ENCODE measurements at places on chromosomes 13 and 19.

GRCh38 chr13:76971215-76971614 lies 20.7 kb upstream of the CLN5 start:
- no peak overlapping the region for H3K4me3 ChIP-seq
- no peaks in the 10 kb centered on the region for H3K4me1 ChIP-seq
- no peak overlapping the region for H3K27ac ChIP-seq
- H3K27me3 ChIP-seq, result no peaks in the 10 kb centered on the region
- H3K36me3 ChIP-seq, result no peaks in the 10 kb centered on the region

DNA sequence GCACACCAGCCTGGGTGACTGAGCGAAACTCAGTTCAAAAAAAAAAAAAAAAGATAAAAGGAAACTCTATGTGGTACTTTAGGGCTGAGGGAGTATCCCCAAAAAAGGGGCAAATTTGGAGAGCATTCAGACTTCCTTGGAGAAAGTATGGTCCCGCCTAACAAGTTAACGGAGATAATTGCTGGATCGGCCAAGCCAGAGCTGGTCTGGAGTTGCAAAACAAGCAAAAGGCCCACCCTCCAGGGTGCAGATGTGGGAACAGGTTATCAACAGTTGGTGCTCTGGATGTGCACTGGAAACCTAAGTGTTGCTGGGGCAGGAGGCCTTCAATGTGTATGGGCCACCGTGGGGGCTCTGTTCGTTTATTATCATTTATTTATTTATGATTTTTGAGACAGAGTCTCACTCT lies 2.8 kb downstream of the IQCN start:
- peaks cover 22% of the 10 kb centered on the region for H3K36me3 ChIP-seq
- H3K4me1 ChIP-seq, result peaks cover 44% of the 10 kb centered on the region
- no peak overlapping the region for H3K27ac ChIP-seq
- no peaks in the 10 kb centered on the region for H3K27me3 ChIP-seq
- DNase-seq, result no peak

DNA sequence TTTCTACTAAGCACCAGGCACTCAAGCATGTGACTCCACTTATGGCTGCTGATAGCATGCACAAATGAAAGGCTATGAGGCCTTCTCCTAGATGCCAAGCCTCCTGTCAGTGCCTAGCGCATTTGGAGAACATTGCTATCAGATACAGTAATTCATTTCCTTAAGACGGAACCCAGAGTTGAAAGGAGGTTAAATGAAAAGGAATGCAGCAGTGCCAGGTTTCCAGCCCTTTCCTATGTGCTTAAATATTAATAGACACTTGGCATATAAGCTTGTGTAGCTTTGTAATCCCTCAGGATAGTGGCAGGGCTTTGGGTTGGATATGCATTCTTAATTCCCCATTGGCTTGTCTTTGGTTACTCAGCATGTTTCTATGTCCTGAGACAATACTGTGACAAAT lies 140.1 kb upstream of the FRY start:
- H3K4me3 ChIP-seq, result no peak overlapping the region
- peak overlapping the region; percentile 25 for H3K27ac ChIP-seq
- peaks cover 38% of the 10 kb centered on the region for H3K4me1 ChIP-seq
- H3K27me3 ChIP-seq, result no peaks in the 10 kb centered on the region
- no peaks in the 10 kb centered on the region for H3K36me3 ChIP-seq

DNA sequence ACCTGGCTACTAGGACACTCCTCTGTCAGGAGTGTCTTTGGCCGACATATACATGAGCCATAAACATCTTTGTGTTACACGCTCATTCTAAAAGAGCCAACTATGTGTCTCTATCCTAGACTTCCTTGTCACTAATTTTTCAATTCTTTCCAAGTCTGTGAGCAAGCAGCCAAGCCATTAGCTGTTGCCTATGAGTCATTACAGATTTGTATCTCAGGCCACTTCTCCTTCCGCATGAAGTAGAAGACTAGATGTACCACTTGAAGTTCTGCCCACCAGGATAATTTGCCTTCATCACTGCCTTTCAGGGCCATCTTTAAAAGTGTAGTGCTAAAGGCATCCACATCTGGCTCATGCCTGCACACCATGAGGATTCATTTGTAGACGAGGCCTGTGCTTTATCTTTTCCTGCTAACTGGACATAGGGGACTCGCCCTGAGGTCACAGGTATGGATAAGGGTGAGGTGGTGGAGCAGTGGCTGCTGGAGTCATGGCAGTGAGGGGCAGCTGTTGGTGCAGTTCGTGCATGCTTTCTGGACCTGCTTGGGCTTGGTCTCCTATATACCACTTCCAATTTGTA lies 126.1 kb upstream of the KL start:
- no peaks in the 10 kb centered on the region for H3K36me3 ChIP-seq
- H3K4me3 ChIP-seq, result no peak overlapping the region
- H3K4me1 ChIP-seq, result no peaks in the 10 kb centered on the region
- no peaks in the 10 kb centered on the region for H3K27me3 ChIP-seq
- no peak for DNase-seq

- no peaks in the 10 kb centered on the region for H3K4me1 ChIP-seq
- no peak overlapping the region for H3K4me3 ChIP-seq
- no peaks in the 10 kb centered on the region for H3K27me3 ChIP-seq
- DNase-seq, result no peak
- H3K36me3 ChIP-seq, result no peaks in the 10 kb centered on the region
These were observed 18.6 kb upstream of the CYP2S1 start for GRCh38 chr19:41174297-41174928.

GRCh38 chr13:111945086-111945485 lies 121.9 kb upstream of the SOX1 start:
- no peaks in the 10 kb centered on the region for H3K4me1 ChIP-seq
- H3K4me3 ChIP-seq, result no peak overlapping the region
- no peaks in the 10 kb centered on the region for H3K36me3 ChIP-seq

DNA sequence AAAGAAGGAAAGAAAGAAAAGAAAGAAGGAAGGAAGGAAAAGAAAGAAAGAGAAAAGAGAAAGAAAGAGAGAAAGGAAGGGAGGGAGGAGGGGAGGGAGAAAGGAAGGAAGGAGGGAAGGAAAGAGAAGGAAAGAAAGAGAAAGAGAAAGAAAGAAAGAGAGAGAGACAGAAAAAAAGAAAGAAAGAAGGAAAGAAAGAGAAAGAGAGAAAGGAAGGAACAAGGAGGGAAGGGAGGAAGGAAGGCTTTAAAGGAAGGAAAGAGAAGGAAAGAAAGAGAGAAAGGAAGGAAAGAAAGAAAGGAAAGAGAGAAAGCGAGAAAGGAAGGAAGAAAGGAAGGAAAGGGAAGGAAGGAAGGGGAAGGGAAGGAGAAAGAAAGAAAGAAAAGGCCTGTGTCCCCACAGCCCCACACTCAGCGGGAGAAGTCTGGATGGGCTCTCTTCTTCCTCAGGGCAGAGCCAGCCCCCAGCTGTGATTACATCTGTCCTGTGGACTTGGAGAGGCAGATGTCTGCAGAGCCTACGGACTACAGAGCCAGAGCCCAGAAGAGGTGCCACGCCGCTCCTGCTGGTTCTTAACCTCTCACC lies 9.6 kb downstream of the PTPRH start:
- peaks cover 49% of the 10 kb centered on the region for H3K27me3 ChIP-seq
- no peak for DNase-seq
- no peaks in the 10 kb centered on the region for H3K36me3 ChIP-seq
- H3K4me3 ChIP-seq, result no peak overlapping the region

DNA sequence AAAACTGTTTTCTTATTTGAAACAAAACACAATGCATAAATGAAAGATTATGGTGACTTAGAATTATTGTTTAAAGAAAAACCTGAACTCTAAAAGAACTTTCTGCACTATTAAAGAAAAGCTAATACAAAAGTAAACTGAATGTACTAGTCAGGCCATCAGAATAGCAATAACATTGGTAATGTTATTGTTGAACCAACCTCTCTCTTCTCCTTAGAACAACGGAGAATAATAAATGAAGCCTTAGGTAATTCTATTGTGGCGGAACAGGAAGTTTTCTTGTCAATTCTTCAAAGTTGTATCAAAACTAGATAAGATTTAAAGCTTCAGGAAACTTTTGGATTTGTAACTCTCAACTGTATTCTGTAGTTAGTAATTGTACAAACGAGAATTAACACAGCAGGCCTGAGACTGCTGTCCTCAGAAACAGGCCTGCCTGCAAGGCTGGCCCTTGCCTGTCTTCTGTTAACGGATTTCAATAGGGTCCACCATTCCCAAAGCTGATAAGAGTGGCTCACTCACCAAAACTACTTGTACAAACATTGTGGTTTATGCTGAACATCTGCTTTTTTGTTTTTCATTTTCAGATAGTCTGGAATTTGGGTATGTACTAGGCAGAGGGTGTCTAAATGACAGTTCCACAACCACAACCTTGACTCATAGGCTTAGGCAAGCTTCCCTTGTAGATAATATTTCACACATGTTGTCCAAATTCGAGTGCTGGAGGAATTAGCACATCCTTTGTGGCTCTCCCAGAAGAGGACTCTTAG lies 825.8 kb downstream of the GPC5 start:
- DNase-seq, result no peak
- no peak overlapping the region for H3K4me3 ChIP-seq
- H3K4me1 ChIP-seq, result no peaks in the 10 kb centered on the region
- no peak overlapping the region for H3K27ac ChIP-seq

- H3K27ac ChIP-seq, result no peak overlapping the region
- H3K27me3 ChIP-seq, result peaks cover 33% of the 10 kb centered on the region
- H3K36me3 ChIP-seq, result no peaks in the 10 kb centered on the region
- no peak overlapping the region for H3K4me3 ChIP-seq
- no peaks in the 10 kb centered on the region for H3K4me1 ChIP-seq
- DNase-seq, result no peak
These were observed 885 bp upstream of the ZNF536 start for GRCh38 chr19:30371161-30371836.

- no peaks in the 10 kb centered on the region for H3K36me3 ChIP-seq
- H3K27me3 ChIP-seq, result no peaks in the 10 kb centered on the region
- peaks cover 9% of the 10 kb centered on the region for H3K4me1 ChIP-seq
- H3K27ac ChIP-seq, result no peak overlapping the region
These were observed 1.8 kb upstream of the PLK5 start for GRCh38 chr19:1522061-1522460.

DNA sequence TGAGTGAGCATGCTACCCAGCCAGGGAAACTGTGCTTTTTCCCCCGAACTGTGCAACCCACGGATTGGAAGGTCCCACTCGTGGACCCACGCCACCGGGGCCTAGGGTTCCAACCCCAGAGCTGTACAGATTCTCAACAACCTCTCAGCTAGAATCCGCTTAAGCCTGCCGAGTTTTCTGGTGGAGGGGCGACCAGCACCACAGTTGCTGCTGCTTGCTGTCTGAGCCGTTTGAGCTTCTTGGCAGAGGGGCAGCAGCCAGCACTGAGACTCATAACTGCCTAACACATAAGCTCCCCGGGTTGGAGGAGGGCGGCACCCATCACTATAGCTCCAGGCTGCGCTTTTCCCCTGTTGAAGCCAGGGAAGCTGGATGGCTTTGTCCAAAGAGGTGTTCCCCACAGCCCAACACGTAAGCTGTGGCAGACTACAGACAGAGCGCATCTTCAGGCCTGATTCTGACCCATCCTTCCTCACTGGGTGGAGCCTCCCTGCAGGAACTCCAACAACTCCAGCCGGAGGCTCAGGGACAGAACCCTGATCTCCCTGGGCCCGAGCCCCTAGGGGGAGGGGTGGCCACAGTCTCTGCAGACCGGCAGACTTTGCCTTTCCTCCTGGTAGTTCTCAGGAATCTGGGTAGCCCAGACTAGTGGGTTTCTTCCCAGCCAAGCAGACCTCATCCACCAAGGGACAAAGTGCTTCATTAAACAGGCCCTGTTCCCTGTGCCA lies 871.6 kb downstream of the SLITRK6 start:
- no peaks in the 10 kb centered on the region for H3K27me3 ChIP-seq
- no peak for DNase-seq
- H3K27ac ChIP-seq, result no peak overlapping the region
- H3K36me3 ChIP-seq, result no peaks in the 10 kb centered on the region
- no peak overlapping the region for H3K4me3 ChIP-seq

DNA sequence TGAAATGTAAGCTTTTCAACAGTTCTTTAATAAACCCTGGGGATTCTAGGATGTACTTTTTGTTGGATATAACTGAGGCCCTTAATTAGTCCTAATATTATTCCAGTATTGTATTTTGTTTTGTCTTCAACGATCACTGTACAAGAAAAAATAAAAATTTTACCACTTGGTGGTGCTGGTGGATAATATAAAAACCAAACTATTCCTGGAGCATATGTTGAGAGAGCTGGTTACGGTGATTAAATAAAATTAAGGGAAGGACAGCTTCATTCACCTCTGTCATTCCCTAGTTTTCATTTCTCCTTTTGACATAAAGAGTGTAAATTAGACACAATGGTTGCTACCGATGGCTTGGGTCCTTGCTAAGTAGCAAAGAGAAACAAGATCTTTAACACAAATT lies 598.6 kb upstream of the PCDH20 start:
- H3K4me1 ChIP-seq, result no peaks in the 10 kb centered on the region
- no peaks in the 10 kb centered on the region for H3K27me3 ChIP-seq
- no peak overlapping the region for H3K4me3 ChIP-seq
- H3K36me3 ChIP-seq, result no peaks in the 10 kb centered on the region
- DNase-seq, result no peak
- no peak overlapping the region for H3K27ac ChIP-seq

GRCh38 chr19:37583340-37583739 lies 11.3 kb downstream of the ZNF571 start:
- H3K27ac ChIP-seq, result no peak overlapping the region
- H3K27me3 ChIP-seq, result no peaks in the 10 kb centered on the region
- no peak overlapping the region for H3K4me3 ChIP-seq
- no peaks in the 10 kb centered on the region for H3K4me1 ChIP-seq
- peaks cover 92% of the 10 kb centered on the region for H3K36me3 ChIP-seq

DNA sequence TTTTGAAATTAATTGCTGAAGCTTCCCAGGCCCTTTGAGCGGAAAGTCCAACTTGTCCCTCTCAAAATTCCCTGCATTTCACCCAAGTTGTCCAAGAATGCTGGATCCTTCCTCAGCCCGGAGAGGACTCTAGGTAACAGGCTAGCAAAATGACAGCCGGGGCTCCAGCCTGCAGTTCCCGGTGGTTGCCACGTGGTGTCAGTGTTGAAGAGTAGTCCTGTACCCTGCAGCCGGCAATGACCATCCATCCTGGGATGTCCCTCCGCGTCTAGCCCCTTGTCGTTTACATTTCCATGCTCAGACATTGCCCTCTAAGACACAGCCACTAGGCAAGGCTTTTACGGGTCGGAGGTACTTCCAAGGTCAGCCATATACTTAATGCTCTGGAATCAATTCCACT lies 31.4 kb upstream of the MTIF3 start:
- H3K4me3 ChIP-seq, result no peak overlapping the region
- no peaks in the 10 kb centered on the region for H3K4me1 ChIP-seq
- H3K27ac ChIP-seq, result no peak overlapping the region
- no peaks in the 10 kb centered on the region for H3K36me3 ChIP-seq

GRCh38 chr13:73832128-73832588 lies 302.0 kb downstream of the KLF12 start:
- H3K4me1 ChIP-seq, result peaks cover 18% of the 10 kb centered on the region
- H3K27me3 ChIP-seq, result no peaks in the 10 kb centered on the region
- no peak for DNase-seq
- H3K4me3 ChIP-seq, result no peak overlapping the region
- H3K27ac ChIP-seq, result no peak overlapping the region

DNA sequence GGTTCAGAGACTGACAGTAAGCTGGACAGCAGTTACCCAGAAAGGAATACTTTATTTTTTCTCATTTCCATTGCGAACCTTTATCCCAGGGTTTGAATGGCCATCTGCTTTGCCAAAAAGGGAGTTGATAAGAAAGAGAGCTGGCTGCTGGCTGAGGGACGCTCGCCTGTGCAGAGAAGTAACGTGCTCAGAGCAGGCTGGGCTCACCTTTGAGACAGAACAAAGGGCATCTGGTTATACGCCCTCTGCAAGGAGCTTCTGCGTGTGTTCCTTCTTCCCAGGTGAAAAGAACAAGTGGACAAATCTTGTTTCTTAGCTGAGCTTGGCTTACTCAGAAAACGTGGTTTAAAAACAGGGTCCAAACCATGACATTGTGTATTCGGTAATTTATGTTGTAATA lies 47.4 kb downstream of the EFNB2 start:
- peaks cover 14% of the 10 kb centered on the region for H3K36me3 ChIP-seq
- no peak for DNase-seq
- no peak overlapping the region for H3K27ac ChIP-seq
- H3K4me3 ChIP-seq, result no peak overlapping the region
- peaks cover 17% of the 10 kb centered on the region for H3K4me1 ChIP-seq
